Stimulated activated CD4-positive, alpha-beta T cell treated with anti-CD3 and anti-CD28 coated beads, Interleukin-2, amount 100 ng/mL, for 48 hours (primary cell): ENCODE measurements at places on chromosomes 7 and 10.

DNA sequence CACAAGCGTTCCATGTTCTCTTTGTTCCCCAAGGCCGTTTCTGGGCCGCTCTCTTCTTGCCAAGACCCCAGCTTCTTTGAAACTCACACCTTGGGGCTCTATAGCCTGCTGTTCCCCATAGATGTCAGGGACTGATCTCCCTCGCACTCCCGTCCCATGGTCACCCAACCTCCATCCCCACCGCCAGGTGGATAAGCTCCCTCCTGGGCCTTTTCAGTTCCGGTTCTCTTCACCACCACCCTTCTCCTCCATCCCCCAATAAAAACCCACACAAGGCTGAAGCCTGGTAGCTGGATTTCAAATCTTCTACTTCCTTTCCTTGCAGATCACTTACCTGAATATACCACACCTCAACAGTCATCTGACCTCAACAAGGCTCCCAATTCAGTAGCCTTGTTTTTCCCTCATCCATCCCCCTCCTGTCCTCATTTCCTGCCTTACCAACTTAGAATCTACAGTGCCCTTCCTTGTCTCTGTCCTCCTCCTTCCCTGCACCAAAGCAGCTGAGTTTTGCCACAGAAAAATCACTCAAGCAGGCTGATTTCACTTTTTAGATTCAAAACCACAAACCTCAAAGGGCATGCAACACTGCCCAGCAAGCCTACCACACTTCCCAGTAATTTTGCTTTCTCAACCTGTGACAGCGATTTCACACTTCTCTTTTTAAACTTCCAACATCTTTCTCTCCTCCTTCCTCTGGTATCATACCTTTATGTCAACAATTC, 7.7 kb downstream of the SLC37A3 start:
- no peak for DNase-seq

- no peak for DNase-seq
These were observed 289.1 kb downstream of the CCDC3 start for GRCh38 chr10:12712293-12712983.

DNA sequence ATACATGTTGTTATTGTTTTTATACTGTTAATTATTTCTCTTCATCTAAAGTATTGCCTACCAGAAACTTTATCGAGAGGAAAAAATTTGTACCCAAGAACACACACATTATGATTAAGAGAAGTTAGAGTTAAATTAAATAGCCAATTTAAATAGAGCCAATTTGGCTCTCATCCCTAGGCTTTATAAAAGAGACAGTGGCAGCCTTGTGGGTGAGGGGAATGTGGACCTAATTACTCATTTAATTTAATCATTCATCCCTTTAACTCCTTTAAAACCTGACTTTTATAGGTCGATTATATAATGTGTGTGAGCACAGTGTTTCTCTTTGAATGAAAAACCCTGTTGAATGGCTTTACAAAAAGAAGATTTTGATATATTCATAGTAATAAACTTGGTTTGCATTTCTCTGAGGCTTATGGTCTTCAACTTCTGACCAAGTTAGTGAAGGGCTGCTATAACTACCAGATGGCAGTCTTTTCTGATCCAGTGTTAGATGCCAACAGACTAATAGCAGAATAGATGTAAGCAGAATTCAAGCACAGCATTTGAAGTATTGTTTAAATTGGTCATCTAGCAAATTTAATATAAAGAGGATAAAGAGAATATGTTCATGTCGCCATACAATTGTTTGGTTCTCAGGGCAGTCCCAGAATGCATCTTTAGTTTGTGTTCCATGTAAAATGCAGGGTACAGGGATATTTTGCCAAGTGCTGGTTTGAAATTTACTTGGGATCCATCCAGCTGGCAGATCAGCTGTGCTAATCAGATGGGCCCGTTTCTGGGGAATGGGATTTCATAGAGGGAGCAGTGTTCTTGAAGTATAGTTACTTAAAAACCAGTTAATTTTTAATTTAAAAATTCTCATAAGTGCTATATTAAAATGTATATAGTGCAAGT, 25.3 kb downstream of the ADD3 start:
- no peak for DNase-seq

GRCh38 chr10:31374146-31374696, 55.2 kb downstream of the ZEB1 start:
- no peak for DNase-seq

DNA sequence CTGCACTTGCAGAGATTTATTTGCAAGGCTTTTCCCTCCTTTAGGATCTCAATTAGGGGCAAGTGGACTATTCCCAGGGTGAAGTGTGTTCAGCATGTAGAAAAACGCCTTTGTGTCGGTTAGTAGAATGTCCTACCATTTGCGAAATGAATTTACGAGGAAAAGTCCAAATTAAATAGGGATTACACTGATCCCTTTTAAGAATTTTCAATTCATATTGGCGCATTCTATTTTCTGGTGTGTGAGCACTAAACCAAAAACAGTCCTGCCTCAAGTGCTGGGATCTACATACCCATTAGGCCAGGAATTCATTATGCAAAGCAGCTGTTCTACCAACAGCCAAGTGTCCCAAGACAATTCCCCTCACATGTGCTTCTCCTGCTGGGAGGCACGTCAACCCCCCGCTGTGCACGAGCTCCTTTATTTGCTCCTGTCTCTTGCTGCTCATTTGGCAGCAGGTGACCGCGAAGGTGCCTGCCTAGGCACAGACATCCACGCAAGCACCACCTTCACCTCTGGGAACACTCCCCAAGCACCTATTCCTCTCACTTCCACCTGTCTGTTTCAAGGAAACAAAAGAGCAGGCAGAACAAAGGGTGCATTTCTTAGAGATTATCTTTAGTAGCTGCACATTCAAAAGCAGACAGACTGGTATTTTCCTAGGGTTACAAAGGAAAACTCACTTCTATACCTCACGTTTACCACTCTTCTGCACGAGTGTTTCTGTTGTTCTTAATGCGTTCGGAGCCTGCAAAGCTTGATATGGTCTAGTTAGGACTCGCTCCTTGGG, 134.6 kb upstream of the FGFR2 start:
- no peak for DNase-seq

DNA sequence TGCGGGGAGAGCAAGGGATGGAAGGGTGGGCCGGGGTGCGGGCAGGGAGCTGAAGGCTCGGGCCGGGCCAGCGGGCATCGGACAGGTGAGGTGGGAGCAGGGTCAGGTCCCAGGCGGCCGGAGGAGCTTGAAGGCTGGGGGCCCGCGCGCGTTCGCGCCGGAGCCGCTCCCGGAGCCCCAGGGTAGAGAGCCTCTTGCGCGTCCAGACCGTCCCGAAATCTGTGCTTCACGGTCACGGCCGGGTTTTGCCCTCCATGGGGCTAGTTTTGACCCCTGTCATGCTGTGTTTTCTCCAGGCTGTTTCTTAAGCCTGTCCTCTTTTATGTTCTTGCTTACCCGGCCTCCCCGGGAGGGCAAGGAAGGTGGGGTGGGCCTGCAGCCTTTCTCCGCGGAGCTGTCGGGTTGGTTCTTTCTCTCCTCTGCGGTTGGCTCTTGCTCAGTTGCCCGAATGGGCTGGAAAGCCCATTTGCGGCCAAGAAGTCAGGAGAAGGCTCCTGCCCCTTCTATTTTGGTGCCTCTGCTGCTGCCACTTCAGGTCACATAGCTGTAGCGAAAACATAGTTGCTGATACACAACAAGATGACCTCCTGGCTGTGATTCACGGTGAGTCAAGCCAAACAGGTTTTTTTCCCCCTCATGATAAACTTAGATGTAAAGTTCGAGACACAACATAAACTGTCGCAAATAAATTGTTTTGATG, 650 bp downstream of the UBE2D1 start:
- DNase-seq, result no peak

GRCh38 chr10:35214607-35215020, 88.0 kb downstream of the CREM start:
- no peak for DNase-seq

GRCh38 chr10:9845075-9845474, 1172.6 kb upstream of the CELF2 start:
- DNase-seq, result no peak

GRCh38 chr10:115939101-115939854, 333.7 kb downstream of the GFRA1 start:
- no peak for DNase-seq

DNA sequence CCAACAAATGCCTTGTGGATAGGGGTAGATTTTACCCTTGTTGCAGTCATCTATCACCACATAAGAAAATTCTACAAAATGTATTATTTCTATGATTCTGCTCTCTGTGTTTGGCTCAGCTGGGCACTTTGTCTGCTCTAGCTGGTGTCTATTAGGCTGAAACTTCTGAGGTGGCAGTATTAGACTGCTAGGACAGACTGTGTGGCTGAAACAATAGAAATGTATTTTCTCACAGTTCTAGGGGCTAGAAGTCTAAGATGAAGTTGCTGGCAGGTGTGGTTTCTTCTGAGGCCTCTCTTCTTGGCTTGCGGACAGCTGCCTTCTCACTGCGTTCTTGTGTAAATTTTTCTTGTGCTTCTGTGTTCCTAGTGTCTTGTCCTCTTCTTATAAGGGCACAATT, 1139.6 kb upstream of the LRRTM3 start:
- no peak for DNase-seq

GRCh38 chr7:2572101-2572842, 13.5 kb downstream of the IQCE start:
- DNase-seq, result no peak

DNA sequence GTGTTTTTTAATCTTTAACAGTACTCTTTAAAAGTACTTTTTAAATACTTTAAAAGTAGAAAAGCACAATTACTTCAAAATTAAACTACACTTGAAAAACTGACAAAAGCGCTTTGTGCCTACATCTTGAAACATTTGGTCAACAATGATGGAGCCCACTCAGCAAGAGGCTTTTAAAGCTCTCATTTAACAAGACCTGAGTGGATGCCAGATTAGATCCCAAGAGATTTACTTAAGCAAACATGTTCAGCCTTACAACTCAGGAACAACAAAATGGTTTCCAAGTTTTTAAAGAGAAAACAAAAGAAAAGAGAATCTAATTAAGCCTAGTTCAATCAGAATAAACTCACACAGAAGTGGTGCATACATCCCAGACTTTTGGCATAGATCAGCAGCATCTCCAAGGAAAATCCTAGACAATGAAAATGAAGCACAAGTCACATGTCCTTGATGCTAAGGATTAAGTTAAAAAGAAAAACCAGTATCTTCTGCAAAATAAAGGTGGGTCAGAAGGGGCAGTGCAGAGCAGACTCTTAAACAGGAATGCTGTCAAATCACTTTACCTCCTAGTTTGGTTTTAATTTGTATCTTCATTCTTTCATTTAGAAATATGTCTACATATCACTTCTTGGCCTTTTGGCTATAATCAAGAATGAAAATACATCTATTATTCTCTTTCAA, 26.2 kb downstream of the HIBADH start:
- DNase-seq, result no peak

GRCh38 chr7:85186083-85186520, 754 bp downstream of the SEMA3D start:
- no peak for DNase-seq

- DNase-seq, result no peak
These were observed 186.4 kb upstream of the RHOBTB1 start for GRCh38 chr10:61130366-61130765.

GRCh38 chr10:14062528-14063260, 268.0 kb downstream of the FRMD4A start:
- no peak for DNase-seq

DNA sequence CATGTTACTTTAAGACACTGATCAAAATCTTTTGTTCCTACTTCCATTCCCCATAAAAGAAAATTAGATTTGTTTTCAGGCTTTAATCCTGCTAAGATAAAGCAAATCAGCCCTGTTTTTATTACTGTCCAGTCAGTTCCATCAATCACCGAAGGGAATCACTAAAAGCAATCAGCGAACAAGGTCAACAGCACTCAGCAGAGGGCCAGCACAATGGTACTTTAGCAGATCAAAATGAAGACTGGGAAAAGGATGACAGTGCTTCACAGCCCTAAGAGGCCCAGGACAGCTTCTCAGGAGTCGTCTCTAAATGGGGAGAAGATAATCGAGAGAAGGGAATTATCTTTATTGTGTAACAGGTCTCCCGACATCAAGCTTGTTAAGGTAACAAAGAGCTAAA, 32.7 kb downstream of the SEM1 start:
- no peak for DNase-seq

DNA sequence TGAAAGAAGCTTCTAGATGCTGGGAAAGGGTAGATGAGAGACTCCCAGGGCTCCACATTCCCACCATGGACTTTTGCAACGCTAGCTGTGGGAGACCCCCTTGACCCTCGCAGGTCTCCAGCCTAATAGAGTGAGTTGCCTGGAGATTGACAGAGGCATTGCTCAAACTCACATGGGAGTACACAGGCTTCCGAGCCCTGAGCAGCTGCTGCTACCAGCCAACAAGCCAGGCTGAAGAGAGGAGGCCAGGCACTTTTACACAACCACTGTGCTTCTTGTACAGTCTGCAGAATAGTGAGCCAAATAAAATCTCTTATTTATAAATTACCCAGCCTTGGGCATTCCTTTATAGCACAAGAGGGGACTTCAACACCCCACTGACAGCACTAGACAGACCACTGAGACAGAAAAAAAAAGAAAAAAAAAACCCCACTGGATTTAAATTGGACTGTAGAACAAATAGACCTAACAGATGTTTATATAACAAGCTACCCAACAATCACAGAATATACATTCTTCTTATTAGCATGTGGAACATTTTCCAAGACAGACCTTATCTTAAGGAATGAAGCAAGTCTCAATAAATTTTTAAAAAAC, 146.2 kb downstream of the ZFAND4 start:
- DNase-seq, result no peak

- DNase-seq, result no peak
These were observed 207.6 kb upstream of the LYZL1 start for GRCh38 chr10:29081231-29081630.

GRCh38 chr10:113411456-113411855, 141.4 kb upstream of the HABP2 start:
- no peak for DNase-seq

DNA sequence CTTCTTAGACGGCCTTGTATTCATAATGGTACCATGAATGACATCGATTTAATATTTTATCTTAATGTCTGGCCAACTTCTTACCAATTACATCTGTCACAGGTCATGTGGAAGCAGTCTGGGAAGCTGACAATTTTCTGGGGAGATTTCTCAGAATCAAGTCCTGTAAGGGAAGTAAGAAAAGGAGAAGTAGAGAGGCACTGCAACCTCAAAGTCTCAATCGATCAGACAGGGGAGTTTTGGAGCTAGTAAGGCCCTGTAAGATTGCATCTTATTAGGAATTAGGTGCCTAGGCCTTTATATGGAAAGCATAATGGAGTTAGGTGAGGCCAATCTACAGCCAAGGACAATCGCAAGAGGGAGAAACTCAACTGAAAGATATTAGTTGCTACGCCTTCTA, 694.6 kb upstream of the SORCS1 start:
- no peak for DNase-seq

- no peak for DNase-seq
These were observed 354.2 kb upstream of the DPP6 start for GRCh38 chr7:153698046-153698445.

GRCh38 chr7:81393018-81393417, 376.8 kb downstream of the HGF start:
- no peak for DNase-seq

GRCh38 chr7:27245798-27246691, 3.4 kb downstream of the EVX1 start:
- no peak for DNase-seq

GRCh38 chr10:30988831-30989435, 42.7 kb downstream of the ZNF438 start:
- no peak for DNase-seq
